ENCODE measurements at places on chromosomes 13 and 19. TPM values are rescaled to one million over a fixed set of nuclear protein-coding genes. Genes with fewer than 3 reads are reported as not detected.

- DNase-seq, result peak; percentile 27
- no peak overlapping the region for H3K27ac ChIP-seq
- no peak overlapping the region for H3K4me3 ChIP-seq
- no peaks in the 10 kb centered on the region for H3K27me3 ChIP-seq
- no peaks in the 10 kb centered on the region for H3K4me1 ChIP-seq
Measured at GRCh38 chr13:81017513-81018152, 676.7 kb upstream of the SPRY2 start.

GRCh38 chr19:50376166-50377050, at the start of gene NR1H2:
Gene NR1H2 (plus strand): TSS chr19:50376457. CDS start chr19:50377606, 1,149 bp downstream.
- peaks cover 19% of the 10 kb centered on the region for H3K36me3 ChIP-seq
- H3K27me3 ChIP-seq, result no peaks in the 10 kb centered on the region
- peak; percentile 98 for DNase-seq
- peak within 1 kb of the TSS; percentile 78 for H3K4me3 ChIP-seq

DNA sequence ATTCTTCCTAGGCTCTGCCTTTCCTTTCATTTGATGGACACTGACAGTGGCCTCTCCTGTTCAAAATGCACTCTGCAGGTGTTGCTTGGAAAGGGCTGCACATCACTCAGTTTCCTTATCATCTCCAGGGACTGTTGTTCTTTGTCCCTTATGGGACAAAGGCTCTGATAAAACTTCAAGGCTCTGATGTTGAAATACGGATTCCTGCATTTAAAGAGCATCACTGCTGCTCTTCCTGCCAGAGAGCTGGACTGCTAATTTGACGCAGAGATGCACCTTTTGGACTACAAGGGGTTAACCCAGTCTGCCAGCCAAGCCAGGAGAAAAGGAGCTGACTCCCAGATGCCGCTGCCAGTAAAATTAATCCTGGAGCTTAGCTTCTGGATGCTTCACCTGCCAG, 952.1 kb downstream of the DIAPH3 start:
- no peak for DNase-seq
- H3K27me3 ChIP-seq, result no peaks in the 10 kb centered on the region
- no peak overlapping the region for H3K4me3 ChIP-seq
- no peaks in the 10 kb centered on the region for H3K4me1 ChIP-seq
- H3K27ac ChIP-seq, result no peak overlapping the region
- no peaks in the 10 kb centered on the region for H3K36me3 ChIP-seq

GRCh38 chr13:66214467-66214866, 1015.7 kb downstream of the PCDH9 start:
- no peak for DNase-seq
- no peaks in the 10 kb centered on the region for H3K4me1 ChIP-seq
- no peaks in the 10 kb centered on the region for H3K27me3 ChIP-seq
- no peak overlapping the region for H3K4me3 ChIP-seq

GRCh38 chr13:51475727-51476501, 23.1 kb upstream of the INTS6 start:
- H3K4me3 ChIP-seq, result no peak overlapping the region
- H3K27me3 ChIP-seq, result no peaks in the 10 kb centered on the region
- no peaks in the 10 kb centered on the region for H3K36me3 ChIP-seq
- peak; percentile 41 for DNase-seq

Gene PGLYRP2
- not detected for total RNA-seq

DNA sequence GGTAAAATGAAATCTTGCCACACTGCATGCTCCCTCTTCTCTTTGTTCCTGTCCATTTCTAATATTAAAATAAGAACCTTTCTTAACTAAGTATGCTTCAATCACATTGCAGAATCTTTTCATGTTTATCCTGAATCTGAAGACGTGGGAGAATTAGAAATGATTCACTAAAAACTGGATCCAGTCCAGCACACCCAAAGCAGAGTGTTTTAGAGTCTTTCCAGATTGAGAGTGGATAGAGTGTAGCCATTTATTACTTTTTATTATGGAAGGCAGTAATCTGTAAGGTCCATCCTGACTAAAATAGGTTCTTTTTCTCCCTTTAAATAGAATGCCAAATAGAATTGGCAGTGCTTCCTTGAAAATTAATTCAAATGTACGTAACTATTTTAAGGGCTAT, 453.5 kb downstream of the TDRD3 start:
- no peaks in the 10 kb centered on the region for H3K27me3 ChIP-seq
- no peak overlapping the region for H3K27ac ChIP-seq
- no peaks in the 10 kb centered on the region for H3K36me3 ChIP-seq
- no peak for DNase-seq

GRCh38 chr13:50080911-50081678, 65.9 kb downstream of the KCNRG start:
- no peaks in the 10 kb centered on the region for H3K27me3 ChIP-seq
- no peaks in the 10 kb centered on the region for H3K36me3 ChIP-seq
- H3K4me1 ChIP-seq, result peaks cover 10% of the 10 kb centered on the region
- H3K27ac ChIP-seq, result peak overlapping the region; percentile 94
- H3K4me3 ChIP-seq, result peak overlapping the region; percentile 86
- DNase-seq, result no peak

Gene SIGLEC8
- not detected for total RNA-seq

DNA sequence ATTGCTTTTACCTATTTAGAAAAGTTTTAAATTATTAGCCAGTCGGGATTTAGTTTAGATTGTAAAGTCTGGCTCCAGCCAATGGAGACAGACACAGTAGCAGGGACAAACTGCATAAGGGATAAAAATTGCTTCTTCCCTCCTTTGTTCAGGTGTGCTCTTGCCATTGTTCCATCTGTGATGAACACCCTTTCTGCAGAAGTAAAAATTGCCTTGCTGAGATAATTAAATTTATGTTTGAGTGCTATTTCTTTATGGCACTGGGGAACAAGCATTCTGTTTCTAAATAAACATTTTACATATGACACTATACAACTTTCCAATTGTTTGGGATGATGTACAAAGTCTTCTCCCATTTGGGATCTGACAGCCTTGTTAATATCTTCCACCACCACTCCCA, 18.0 kb downstream of the OR7C2 start:
- H3K36me3 ChIP-seq, result no peaks in the 10 kb centered on the region
- H3K27me3 ChIP-seq, result no peaks in the 10 kb centered on the region
- no peak overlapping the region for H3K4me3 ChIP-seq
- H3K27ac ChIP-seq, result no peak overlapping the region
- no peaks in the 10 kb centered on the region for H3K4me1 ChIP-seq

DNA sequence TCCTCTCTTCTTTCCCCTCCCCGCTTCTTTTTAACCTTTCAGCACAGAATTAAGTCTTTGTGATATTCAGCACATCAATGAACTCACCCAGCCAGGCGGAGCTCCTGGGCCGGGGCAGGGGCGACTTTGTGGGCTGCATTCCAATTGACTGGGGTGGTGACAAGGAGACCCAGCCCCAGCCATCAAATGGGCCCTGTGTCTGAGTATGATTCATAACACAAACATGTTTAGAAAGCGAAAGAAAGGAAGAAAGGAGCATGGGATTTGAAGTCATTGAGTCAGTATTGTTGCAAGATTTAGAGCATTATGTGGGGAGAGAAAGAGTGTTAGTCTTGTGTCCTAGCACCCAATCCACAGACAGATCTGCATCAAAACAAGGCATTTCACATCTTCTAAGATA, 185.3 kb downstream of the LHFPL6 start:
- H3K27me3 ChIP-seq, result no peaks in the 10 kb centered on the region
- H3K36me3 ChIP-seq, result no peaks in the 10 kb centered on the region
- no peak overlapping the region for H3K27ac ChIP-seq
- DNase-seq, result peak; percentile 85
- no peaks in the 10 kb centered on the region for H3K4me1 ChIP-seq

DNA sequence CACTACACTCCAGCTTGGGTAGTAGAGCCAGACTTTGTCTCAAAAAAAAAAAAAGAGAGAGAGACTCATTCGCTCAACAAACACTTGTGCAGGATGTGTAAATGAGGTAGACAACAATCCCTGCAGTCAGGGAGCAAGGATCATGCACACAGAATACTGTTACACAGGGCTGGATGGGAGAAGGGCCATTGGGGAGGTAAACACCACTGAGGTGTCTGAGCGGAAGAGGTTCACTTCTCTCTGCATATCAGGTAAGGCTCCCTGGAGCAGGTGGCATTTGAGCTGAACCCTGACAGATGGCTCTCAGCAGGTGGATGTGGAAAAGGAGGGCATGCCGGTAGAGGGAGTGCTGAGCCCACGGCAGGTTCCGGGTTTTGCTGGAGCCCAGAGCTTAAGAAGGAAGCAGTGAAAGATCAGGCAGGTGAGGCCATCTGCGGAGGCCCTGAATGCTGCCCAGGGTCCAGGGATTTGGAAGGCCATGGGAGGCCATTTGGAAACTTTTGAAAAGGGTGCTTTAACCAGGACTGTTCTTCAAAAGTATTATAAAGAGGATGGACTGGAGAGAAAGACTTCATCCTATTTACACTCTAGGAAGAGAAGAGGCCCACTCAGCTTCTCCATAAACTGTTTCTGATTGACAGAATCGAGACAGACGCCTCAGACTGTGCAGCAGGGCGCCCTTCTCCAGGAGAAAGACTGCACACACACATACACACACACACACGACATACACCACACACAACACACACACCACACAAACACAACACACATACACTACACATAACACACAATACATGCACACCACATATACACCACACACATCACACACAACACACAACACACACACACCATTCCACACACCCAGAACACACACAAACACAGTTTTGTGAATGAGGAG, 199.4 kb downstream of the USP12 start:
- H3K27ac ChIP-seq, result no peak overlapping the region
- H3K4me3 ChIP-seq, result no peak overlapping the region
- H3K27me3 ChIP-seq, result peaks cover 7% of the 10 kb centered on the region
- peak; percentile 25 for DNase-seq

DNA sequence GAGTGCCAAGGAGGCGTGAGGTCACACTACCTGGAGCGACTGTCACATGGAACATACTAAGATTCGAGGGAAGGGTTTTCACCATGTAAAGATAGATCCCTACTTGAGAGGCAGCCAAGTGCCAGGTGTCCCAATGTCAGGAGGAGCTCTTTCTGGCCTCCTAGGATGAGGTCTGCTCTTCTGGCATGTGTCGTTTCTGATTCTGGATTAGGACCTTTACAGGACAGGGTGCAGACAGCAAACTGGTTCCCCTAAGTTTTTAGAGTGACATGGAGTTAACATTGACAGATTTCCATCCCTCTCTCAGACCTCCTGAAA, 75.3 kb downstream of the ZNF536 start:
- DNase-seq, result no peak
- H3K27me3 ChIP-seq, result no peaks in the 10 kb centered on the region

GRCh38 chr19:13281567-13282291, 131.5 kb downstream of the IER2 start:
- H3K4me1 ChIP-seq, result no peaks in the 10 kb centered on the region
- no peaks in the 10 kb centered on the region for H3K27me3 ChIP-seq
- no peak for DNase-seq
- no peak overlapping the region for H3K27ac ChIP-seq
- no peak overlapping the region for H3K4me3 ChIP-seq

GRCh38 chr19:35733180-35734125, 8.8 kb downstream of the IGFLR1 start:
- DNase-seq, result no peak
- H3K4me3 ChIP-seq, result no peak overlapping the region
- H3K27me3 ChIP-seq, result no peaks in the 10 kb centered on the region
- peaks cover 59% of the 10 kb centered on the region for H3K36me3 ChIP-seq
- no peak overlapping the region for H3K27ac ChIP-seq

DNA sequence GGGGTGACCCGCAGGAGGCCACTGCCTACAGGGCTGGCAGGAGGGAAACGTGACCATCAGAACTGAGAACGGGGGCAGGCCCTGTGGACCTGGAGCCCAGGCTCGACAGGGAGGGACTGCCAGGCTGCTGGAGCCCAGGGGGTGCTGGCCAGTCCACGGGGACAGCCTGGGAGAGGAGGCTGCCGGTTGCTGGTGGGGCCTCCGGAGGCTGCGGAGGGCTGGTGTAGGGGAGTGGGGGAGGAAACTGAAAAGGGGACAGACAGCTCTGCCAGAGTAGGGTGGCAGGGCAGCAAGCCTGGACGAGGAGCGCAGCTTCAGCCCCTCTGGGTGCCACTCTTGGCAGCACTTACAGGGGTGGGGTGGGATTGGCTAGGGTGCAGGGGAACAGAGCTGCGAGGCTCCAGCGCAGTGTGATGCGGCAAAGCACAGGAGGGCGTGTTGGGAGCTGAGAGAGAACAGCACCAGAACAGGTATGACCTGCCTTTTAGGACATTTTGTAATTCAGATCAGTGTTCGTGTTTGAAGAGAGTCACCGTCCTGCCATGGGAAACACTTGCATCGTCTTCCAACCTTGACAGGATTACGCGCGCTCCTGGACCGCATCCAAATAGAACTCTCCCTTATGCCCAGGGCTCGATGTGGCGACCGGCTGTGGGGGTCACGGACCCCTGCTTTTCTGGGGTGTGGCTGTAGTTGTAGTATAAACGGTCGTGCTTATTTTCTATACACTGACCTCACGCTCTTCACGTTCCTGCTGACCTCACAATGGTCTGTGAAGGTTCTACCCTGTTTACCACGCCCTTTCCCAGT, 19.9 kb upstream of the ARHGEF7 start:
- peaks cover 9% of the 10 kb centered on the region for H3K27me3 ChIP-seq
- DNase-seq, result no peak
- H3K27ac ChIP-seq, result no peak overlapping the region
- H3K4me3 ChIP-seq, result no peak overlapping the region
- H3K36me3 ChIP-seq, result no peaks in the 10 kb centered on the region

DNA sequence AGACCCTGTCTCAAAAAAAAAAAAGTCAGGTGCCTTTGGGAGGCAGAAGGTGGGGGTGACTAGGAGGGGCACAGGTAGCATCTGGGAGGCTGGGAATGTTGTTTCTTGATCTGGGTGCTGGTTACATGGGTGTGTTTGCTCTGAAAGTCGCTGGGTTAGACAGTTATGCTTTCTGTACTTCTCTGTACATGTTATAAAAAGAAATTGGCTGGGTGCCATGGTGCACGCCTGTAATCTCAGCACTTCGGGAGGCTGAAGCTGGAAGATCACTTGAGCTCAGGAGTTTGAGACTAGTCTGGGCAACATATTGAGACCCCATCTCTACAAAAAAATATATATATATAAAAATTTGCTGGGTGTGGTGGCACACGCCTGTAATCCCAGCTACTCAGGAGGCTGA, 15.1 kb downstream of the NOSIP start:
- DNase-seq, result peak; percentile 49
- no peak overlapping the region for H3K4me3 ChIP-seq
- no peaks in the 10 kb centered on the region for H3K36me3 ChIP-seq
- H3K27me3 ChIP-seq, result no peaks in the 10 kb centered on the region

DNA sequence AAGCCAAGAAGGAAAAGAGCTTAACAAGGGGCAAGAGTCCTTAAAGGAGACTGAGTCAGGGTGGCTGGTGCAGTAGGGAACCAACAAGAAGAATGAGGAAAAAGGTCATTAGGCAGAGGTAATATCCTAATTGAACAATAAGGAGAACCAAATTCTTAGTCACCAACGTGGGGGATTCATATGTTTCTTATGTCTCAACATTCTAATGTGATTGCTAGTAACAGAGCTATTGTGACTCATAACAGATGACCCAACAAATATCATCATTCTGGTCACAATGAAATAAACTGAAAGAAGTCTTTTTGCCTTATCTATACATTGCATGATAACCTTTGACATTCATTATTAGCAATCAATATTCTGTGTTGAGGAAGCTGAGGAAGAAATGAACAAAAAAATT, 101.6 kb downstream of the RAP2A start:
- no peaks in the 10 kb centered on the region for H3K36me3 ChIP-seq
- no peak overlapping the region for H3K27ac ChIP-seq
- H3K27me3 ChIP-seq, result no peaks in the 10 kb centered on the region
- peak; percentile 45 for DNase-seq

- H3K4me3 ChIP-seq, result no peak overlapping the region
- H3K36me3 ChIP-seq, result peaks cover 10% of the 10 kb centered on the region
- peaks cover 50% of the 10 kb centered on the region for H3K4me1 ChIP-seq
- peak overlapping the region; percentile 77 for H3K27ac ChIP-seq
Measured at GRCh38 chr19:4374498-4375163, 25.7 kb downstream of the SH3GL1 start.

Data from fibroblast of lung (primary cell).